NCI-H2029 (cell line): ENCODE measurements at places on chromosomes 7 and 10.

DNA sequence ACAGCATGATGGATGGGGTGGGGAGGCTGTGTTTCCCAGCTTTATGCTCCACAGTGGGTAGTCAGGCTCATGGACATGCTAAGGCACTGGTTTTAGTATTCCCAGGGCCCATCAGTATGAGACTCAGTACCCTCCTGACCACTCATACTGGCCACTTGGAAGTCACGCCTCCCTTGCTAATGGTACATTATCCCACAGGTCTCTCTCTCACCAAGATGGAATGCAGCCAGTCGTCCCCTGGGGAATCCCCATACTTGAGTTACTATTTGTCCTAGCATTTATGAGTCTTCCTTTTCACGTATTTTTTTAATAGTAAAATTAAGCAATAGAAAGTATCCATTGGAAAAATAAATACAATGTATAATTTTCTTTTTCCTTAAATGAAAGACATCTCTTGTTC lies 80.6 kb upstream of the TBX20 start:
- DNase-seq: no peak

- DNase-seq: no peak
Measured at GRCh38 chr7:7790041-7790741, 71.8 kb upstream of the RPA3 start.

DNA sequence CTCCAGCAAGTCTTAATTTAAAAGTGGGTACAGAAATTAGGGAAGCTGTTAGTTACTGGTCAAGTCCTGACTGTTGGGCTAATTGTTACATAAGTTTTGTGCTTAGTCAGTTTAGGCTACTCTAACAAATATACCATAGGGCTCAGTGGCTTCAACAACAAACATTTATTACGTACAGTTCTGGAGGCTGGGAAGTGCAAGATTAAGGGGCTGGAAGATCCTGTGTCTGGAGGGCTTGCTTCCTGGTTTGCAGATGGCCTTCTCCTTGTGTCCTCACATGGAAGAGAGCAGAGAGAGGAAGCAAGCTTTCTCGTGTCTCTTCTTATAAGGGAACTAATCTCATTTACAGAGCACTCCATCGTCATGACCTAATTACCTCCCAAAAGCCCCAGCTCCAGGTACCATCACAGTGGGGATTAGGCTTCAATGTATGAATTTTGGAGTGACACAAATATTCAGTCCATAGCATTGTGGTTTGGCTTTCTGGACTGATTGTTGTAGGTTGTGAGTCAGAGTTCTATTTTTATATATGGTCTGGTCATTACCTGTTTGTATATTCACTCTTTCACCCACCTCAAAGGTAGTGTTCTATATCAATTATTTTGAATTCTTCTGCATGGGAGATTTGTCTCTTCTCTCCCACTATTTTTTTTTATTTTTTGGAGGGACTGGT lies 17.1 kb downstream of the ST7 start:
- no peak for DNase-seq

DNA sequence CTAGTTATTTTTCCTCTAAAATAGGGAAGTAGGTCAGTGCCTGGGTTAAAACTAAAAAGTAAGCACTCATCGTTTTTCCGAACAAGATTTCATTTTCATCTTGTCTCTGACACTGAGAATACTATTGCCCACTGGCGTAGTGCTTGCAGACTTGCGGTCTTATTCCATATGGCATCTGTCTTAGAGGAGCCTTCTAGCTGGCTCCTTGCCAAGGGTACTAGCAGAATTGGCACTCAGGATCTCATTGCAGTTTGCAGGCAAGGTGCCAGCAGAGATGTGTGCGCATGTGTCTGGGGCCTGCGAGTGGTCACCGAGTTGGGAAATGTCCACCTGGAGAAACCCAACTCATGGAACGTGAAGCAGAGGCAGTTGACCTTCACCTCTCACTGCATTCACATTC lies 143.4 kb downstream of the CELF2 start:
- no peak for DNase-seq

DNA sequence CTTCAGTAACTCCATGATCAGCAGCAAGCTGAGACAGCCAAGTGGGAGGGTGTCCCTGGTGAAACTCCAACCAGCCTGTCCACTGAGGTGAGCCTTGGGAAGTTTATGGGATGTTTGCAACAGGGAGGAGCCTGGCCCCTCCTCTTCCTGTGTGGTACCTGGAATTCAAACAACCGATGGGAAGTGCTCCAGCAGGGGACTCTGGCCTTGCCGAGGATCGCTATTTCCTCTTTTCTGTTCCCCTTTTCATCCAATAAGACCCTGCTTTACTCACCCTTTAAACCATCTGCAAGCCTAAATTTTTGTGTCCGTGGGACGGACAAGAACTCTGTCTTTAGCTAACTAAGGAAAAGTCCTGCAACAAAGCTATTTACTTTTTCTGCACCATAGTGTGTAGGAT lies 491.1 kb upstream of the ZMIZ1 start:
- no peak for DNase-seq

DNA sequence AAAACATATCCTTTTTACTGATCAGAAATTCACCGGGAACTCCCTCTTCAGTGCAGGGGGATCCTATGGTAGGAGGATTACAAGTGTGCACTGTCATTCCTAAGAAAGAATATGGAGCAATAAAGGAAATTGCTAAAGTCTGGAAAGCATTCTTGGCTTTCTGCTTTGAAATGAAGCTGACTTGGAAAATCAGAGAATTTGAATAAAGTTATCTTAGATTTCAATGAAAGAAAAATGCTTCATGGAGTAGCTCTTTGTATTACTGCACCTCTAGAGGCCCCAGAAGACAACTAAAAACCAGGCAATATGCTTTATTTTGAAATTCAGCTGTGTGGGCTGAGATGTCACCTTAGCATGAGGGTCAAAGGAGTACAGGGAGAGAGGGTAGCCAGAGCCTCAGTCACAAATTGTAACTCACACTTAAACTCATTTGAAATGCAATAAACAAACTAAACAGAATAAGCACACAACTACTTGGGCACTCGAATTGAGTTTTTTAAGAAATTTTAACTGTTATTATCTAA lies 102.5 kb downstream of the IMMP2L start:
- DNase-seq: no peak

DNA sequence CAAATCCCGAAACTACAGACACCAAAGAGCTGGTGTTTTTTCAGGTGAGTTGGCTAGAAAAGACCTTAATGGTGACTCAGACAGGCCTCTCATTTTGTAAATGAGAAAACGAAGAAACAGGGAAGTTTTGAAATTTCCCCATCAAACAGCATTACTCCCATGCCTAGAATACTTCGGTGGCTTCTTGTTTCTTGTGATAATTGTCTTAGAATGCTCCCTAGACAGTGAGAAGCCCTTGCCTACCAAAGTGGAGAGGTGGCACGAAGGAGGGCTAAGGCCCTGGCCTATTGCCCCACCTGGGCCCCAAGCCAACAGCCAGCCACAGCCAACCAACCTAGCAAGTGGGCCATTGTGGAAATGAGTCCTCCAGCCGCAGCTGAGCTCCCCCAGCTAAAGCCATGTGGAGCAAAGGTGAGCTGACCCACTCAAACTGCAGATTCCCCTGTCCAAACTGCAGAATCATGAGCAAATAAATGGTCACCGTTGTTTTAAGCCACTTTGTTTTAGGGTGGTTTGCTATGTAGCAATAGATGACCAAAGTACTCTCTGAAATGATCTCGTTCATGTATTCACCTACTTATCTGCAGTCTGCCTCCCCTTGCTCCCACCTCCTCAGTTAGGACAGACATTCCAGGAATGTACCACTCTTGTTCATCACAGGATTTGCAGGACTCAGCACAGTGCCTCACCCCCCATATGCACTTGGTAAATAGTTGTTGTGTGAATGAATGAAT lies 97.7 kb upstream of the FGFR2 start:
- no peak for DNase-seq
